ENCODE measurements at places on chromosomes 6 and 20. TPM values are rescaled to one million over a fixed set of nuclear protein-coding genes. Genes with fewer than 3 reads are reported as not detected.

ZNF391 gene
- 0.53 TPM for total RNA-seq

- no peaks in the 10 kb centered on the region for H3K4me1 ChIP-seq
- no peaks in the 10 kb centered on the region for H3K36me3 ChIP-seq
- no peak overlapping the region for H3K4me3 ChIP-seq
- DNase-seq, result no peak
- H3K27ac ChIP-seq, result no peak overlapping the region
These were observed 75.1 kb downstream of the SEL1L2 start for GRCh38 chr20:13915284-13915683.

DNA sequence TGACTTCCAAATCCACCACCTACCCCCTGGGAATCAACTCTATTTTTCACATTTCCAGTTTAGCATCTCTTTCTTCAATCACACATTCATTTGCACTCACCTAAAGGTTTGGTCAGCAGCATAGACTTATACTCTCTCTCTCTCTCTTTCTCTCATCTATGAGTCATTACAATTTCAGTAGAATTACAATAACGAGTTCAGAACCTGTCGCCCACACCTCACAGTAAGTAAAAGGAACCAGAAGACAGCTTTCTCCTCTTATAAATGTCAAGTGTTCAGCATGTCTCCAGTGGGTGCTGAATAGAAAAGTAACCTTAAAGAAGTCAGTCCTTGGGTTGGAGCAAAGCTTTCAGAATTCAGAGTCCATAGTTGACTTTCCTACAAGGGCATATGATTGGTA is 1.1 kb upstream of the PHACTR1 start:
- H3K27ac ChIP-seq, result no peak overlapping the region
- peaks cover 80% of the 10 kb centered on the region for H3K27me3 ChIP-seq
- H3K36me3 ChIP-seq, result no peaks in the 10 kb centered on the region
- no peaks in the 10 kb centered on the region for H3K4me1 ChIP-seq
- no peak for DNase-seq

- H3K36me3 ChIP-seq, result no peaks in the 10 kb centered on the region
- peaks cover 5% of the 10 kb centered on the region for H3K4me1 ChIP-seq
- no peak overlapping the region for H3K27ac ChIP-seq
- no peaks in the 10 kb centered on the region for H3K27me3 ChIP-seq
- DNase-seq, result no peak
- H3K4me3 ChIP-seq, result no peak overlapping the region
These were observed 243.6 kb downstream of the KCNQ5 start for GRCh38 chr6:72865467-72865866.

PRKN gene
- total RNA-seq, result 0.70 TPM

DNA sequence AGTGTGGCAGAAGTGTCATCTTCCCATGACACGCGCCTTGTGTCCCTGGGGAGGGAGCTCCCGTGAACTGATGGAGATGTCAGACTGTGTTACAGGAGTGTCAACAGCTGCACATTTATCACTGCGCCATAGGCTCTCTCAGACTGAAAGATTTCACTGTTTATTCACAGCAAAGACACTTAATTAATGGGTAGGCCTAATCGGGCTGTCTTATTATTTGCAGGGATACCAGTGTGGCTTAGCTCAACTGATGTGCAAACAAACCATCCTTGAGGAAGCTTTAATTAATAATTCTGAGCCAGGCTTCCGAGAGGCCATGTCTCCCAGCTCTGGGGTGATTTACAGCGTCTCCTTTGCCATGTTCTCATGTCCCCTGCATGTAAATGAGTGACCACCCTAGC is 771.0 kb downstream of the QKI start:
- DNase-seq, result no peak
- H3K36me3 ChIP-seq, result no peaks in the 10 kb centered on the region
- no peaks in the 10 kb centered on the region for H3K4me1 ChIP-seq
- H3K27ac ChIP-seq, result no peak overlapping the region

DNA sequence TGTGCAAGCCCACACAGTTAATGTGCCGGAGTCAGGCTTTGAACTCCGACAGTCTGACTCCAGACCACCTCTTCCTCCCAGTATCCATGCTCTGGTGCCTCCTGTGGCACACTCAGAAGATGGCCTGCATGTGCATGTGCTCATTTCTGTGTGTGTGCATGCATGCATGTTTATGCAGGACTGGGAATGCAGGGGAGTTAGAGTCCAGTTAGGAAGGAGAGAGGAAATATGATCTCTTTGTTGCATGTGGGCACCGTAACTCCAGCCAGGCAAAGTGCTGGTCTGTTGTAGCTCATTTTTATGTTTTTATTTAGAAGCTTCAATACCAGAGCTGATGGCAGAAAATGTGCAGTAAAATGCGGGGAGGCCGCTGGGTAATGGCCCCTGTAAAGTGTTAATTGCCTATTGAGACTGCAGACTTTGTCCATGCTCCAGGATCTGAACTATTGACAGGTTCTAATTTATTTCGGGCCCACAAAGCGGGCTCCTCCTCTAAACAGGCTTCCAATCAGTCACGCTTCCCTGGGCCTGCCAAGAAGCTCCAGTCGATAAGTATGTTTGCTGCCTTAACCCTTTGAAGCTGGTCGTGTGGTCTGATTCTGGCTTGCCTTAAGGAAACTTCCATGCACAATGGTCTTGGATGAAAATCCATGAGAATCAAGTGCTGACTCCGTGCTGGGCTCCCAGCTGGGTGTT is 248.3 kb downstream of the DHX35 start:
- H3K27me3 ChIP-seq, result peaks cover 11% of the 10 kb centered on the region
- H3K27ac ChIP-seq, result no peak overlapping the region
- no peak overlapping the region for H3K4me3 ChIP-seq
- DNase-seq, result no peak
- H3K36me3 ChIP-seq, result no peaks in the 10 kb centered on the region
- peaks cover 7% of the 10 kb centered on the region for H3K4me1 ChIP-seq

GRCh38 chr6:68139130-68139529 is 496.0 kb upstream of the ADGRB3 start:
- H3K4me1 ChIP-seq, result no peaks in the 10 kb centered on the region
- no peaks in the 10 kb centered on the region for H3K27me3 ChIP-seq
- H3K27ac ChIP-seq, result no peak overlapping the region
- no peaks in the 10 kb centered on the region for H3K36me3 ChIP-seq
- DNase-seq, result no peak

DNA sequence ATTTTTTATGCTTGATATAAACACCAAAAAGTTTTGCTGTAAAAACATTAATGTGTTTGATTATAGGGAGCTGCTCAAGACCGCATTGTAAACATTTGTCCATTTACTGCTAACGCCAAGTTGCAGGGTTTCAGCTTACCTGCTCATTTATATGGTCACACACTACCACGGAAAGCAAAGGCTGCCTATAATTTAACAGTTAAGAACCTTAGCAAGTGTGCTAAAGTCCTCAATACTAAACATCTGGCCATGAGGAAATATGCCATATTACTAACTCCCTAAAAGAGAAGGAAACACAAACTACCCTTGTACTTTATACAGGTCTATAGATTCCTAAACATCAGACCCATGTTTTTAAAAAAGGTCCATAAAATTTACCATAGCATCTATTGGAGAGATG is 129.5 kb downstream of the ASCC3 start:
- H3K27ac ChIP-seq, result no peak overlapping the region
- H3K4me3 ChIP-seq, result no peak overlapping the region
- no peak for DNase-seq
- no peaks in the 10 kb centered on the region for H3K4me1 ChIP-seq
- H3K27me3 ChIP-seq, result no peaks in the 10 kb centered on the region

DNA sequence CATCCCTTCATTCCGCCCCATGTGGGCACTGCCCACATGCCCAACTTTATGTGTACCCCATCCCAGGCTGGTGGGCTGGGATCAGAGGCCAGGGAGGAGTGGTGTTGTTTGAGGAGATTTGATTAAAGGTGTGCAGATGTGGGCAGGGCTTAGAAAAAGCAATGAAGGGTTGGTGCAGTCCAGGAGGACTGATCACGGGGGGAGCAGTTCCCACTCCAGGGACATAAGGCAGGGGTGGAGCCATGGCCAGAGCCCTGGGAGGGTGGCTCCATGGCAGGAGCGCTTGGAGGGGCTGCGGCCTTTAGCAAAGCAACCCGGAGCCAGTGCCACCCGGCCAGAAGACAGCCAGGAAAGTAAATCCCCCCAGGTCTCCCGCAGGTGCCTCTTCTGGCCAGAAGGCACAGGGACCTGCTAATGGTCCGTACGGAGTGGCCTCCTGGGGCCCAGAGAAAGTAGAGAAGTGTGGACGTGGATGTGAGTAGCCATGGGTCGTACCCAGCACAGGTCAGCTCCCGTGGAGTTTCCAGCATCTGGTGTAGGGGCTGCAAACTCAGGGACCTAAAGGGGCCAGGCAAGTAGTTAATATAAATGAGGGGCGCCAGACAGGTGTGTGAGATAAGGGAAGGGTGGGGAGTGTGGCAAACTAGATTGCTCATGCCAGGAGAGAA is 62.1 kb upstream of the APCDD1L start:
- no peaks in the 10 kb centered on the region for H3K27me3 ChIP-seq
- no peaks in the 10 kb centered on the region for H3K4me1 ChIP-seq
- no peak for DNase-seq

GRCh38 chr6:116405652-116406356 is 35.1 kb downstream of the DSE start:
- no peaks in the 10 kb centered on the region for H3K27me3 ChIP-seq
- no peak for DNase-seq

IL22RA2 gene
- total RNA-seq, result not detected

- peaks cover 52% of the 10 kb centered on the region for H3K4me1 ChIP-seq
- no peaks in the 10 kb centered on the region for H3K36me3 ChIP-seq
- no peak for DNase-seq
- peaks cover 7% of the 10 kb centered on the region for H3K27me3 ChIP-seq
- H3K4me3 ChIP-seq, result peak overlapping the region; percentile 47
- peak overlapping the region; percentile 91 for H3K27ac ChIP-seq
These were observed 17.3 kb upstream of the ID1 start for GRCh38 chr20:31587545-31588389.

DNA sequence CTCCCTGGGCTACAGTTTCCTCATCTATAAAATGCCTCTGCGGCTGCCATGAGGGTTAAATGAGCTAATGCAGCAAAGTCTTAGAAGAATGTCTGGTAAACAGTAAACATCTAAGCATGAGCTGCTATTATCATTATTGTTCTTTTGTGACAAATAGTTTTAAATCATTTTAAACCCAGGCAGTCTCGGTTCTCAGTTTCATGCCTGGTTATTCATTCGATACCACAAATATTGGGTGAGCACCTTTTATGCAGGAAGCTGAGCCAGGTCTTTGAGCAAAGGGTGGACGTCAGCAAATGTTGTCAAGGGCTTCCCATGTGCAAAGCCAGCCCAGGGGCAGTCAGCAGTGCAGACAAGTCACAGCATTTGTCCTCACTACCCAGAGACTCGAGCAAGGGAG is 128.7 kb downstream of the NFATC2 start:
- peaks cover 6% of the 10 kb centered on the region for H3K36me3 ChIP-seq
- H3K27me3 ChIP-seq, result no peaks in the 10 kb centered on the region
- H3K4me1 ChIP-seq, result no peaks in the 10 kb centered on the region
- DNase-seq, result no peak
- peak overlapping the region; percentile 9 for H3K27ac ChIP-seq

LRRN4 gene
- not detected for total RNA-seq

GRCh38 chr6:14434916-14435690 is 317.5 kb downstream of the CD83 start:
- no peak overlapping the region for H3K27ac ChIP-seq
- H3K4me3 ChIP-seq, result no peak overlapping the region
- H3K4me1 ChIP-seq, result no peaks in the 10 kb centered on the region
- no peaks in the 10 kb centered on the region for H3K36me3 ChIP-seq
- H3K27me3 ChIP-seq, result no peaks in the 10 kb centered on the region

LIME1 gene
- 12.3 TPM for total RNA-seq

TCF21 gene
- total RNA-seq, result 5.9 TPM

- H3K27me3 ChIP-seq, result no peaks in the 10 kb centered on the region
- H3K4me3 ChIP-seq, result no peak overlapping the region
- peaks cover 9% of the 10 kb centered on the region for H3K4me1 ChIP-seq
- no peak overlapping the region for H3K27ac ChIP-seq
- no peak for DNase-seq
- H3K36me3 ChIP-seq, result no peaks in the 10 kb centered on the region
These were observed 191.8 kb upstream of the ARG1 start for GRCh38 chr6:131381052-131381708.

DNA sequence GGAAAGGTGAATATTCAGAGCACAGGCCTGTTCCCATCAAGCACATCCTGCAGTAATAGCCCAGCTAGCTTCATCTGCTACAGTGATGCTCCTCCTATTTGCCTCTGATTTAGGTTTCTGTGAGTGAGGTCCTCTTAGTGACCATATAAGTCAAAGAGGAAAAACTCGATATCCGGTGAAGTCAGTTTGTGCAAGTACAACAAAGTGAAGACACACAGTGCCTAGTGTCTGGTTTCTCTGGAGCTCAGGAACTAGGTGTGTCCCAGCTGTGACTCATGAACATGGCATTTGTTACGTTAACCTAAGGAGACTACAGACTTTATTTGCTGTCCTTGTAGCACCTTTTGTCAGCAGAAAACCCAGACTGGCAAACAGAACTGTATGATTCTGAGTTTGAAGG is 33.9 kb downstream of the EDN1 start:
- peak overlapping the region; percentile 79 for H3K27ac ChIP-seq
- H3K36me3 ChIP-seq, result no peaks in the 10 kb centered on the region
- no peak for DNase-seq
- no peaks in the 10 kb centered on the region for H3K27me3 ChIP-seq
- H3K4me3 ChIP-seq, result no peak overlapping the region

SLCO4A1 gene
- total RNA-seq, result 6.7 TPM

RFX6 gene
- total RNA-seq, result not detected

- no peak for DNase-seq
- H3K27ac ChIP-seq, result peak overlapping the region; percentile 25
- H3K4me1 ChIP-seq, result peaks cover 11% of the 10 kb centered on the region
- no peaks in the 10 kb centered on the region for H3K36me3 ChIP-seq
These were observed 81.7 kb downstream of the FAM217A start for GRCh38 chr6:3997177-3997770.

- DNase-seq, result no peak
- peaks cover 4% of the 10 kb centered on the region for H3K4me1 ChIP-seq
- H3K4me3 ChIP-seq, result no peak overlapping the region
- H3K27ac ChIP-seq, result no peak overlapping the region
- no peaks in the 10 kb centered on the region for H3K36me3 ChIP-seq
- H3K27me3 ChIP-seq, result no peaks in the 10 kb centered on the region
These were observed 184.3 kb upstream of the OLIG3 start for GRCh38 chr6:137678451-137678850.

GRCh38 chr6:37954791-37955190 is 135.3 kb downstream of the ZFAND3 start:
- no peak overlapping the region for H3K4me3 ChIP-seq
- H3K36me3 ChIP-seq, result no peaks in the 10 kb centered on the region
- H3K27me3 ChIP-seq, result no peaks in the 10 kb centered on the region
- H3K27ac ChIP-seq, result no peak overlapping the region
- no peak for DNase-seq
- H3K4me1 ChIP-seq, result no peaks in the 10 kb centered on the region

- no peaks in the 10 kb centered on the region for H3K4me1 ChIP-seq
- H3K4me3 ChIP-seq, result no peak overlapping the region
- peak overlapping the region; percentile 72 for H3K27ac ChIP-seq
- DNase-seq, result no peak
- peaks cover 15% of the 10 kb centered on the region for H3K36me3 ChIP-seq
These were observed 12.3 kb downstream of the EDEM2 start for GRCh38 chr20:35134880-35135279.

- no peak for DNase-seq
- no peaks in the 10 kb centered on the region for H3K36me3 ChIP-seq
- no peaks in the 10 kb centered on the region for H3K27me3 ChIP-seq
These were observed 39.3 kb upstream of the SCGN start for GRCh38 chr6:25612666-25613065.

SAMHD1 gene
- total RNA-seq, result 23.6 TPM

ABCF1 gene
- 42.3 TPM for total RNA-seq

Data from esophagus squamous epithelium (tissue), 5 donors.